ENCODE measurements at places on chromosomes 1 and 21.

DNA sequence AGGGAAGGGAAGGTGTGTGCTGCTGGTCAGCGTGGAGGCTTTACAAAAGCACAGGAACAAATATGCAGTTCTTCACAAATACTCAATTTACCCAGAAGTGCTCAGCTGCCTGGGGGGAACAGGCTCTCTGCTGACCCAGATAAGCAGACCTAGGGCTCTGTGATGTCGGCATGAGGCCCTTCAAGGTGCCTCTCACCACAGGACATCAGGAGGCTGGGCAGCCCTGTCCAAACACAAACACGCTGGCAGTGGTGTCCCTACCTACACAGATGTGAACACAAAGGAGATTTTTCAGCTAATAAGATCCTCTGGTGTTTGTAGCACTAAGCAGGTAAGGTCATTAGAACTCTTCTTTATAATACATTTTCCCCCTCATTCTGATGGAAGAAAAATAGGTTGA, 243.0 kb upstream of the PROX1 start:
- no peak for DNase-seq

DNA sequence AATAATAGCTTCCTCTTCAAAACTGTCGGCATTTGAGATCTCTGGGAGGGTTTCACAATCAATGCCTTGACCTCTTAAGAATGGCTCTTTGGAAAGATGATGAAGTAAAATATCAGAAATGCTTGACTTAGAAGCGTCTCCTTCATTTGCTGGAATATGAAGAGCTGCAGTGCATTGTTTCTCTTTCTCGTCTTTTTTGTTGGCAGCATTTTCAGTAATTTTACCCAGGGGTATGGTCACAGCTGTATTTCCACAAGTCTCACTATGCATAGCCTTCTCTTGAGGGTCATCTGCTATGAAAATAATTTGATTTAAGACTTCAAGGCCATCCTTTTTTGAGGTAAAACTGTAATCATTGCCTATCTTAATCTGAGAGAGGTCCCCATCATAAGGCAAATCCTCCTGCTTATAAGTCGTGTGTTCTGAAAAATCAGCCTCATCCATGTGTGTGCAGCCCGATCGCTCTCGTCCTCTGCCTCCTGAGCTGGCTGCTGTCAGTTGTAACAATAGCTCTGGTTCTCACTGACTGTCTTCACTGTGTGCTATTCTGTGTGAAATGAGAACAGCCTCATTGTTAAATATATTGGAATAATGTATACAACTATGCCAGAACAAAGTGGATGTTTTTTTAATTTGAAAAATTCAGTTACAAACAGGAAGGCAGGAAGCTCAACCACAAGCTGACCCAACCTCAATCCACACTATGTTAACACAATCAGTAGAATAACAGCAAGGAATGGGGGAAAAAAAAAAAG, 4.5 kb downstream of the AKNAD1 start:
- DNase-seq, result no peak

DNA sequence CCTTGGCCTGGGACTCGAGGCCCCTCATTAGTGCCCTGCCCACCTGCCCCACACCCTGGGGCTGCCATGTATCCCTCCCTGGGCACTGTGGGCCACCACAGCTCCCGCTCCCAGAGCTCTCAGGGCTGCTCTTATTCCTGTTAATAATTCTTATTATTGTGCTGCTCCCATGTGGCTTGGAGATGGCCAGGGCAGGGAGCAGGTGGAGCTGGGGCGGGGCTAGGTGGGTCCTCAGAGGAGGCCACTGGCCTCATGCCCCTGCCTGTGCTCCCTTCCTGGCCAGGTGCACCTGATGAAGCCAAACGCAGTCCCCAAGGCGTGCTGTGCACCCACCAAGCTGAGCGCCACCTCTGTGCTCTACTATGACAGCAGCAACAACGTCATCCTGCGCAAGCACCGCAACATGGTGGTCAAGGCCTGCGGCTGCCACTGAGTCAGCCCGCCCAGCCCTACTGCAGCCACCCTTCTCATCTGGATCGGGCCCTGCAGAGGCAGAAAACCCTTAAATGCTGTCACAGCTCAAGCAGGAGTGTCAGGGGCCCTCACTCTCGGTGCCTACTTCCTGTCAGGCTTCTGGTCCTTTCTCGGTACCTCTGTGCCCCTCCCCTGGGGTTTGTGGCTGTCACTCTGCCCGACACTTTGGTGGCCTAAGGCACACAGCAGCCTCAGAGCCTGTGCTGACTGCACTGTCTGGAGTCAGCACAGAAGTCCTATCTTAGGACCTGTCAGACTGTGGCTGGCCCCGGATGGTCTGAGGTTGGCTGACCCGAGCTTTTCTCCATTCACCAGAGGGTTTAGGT, 34.1 kb downstream of the BMP8A start:
- no peak for DNase-seq

DNA sequence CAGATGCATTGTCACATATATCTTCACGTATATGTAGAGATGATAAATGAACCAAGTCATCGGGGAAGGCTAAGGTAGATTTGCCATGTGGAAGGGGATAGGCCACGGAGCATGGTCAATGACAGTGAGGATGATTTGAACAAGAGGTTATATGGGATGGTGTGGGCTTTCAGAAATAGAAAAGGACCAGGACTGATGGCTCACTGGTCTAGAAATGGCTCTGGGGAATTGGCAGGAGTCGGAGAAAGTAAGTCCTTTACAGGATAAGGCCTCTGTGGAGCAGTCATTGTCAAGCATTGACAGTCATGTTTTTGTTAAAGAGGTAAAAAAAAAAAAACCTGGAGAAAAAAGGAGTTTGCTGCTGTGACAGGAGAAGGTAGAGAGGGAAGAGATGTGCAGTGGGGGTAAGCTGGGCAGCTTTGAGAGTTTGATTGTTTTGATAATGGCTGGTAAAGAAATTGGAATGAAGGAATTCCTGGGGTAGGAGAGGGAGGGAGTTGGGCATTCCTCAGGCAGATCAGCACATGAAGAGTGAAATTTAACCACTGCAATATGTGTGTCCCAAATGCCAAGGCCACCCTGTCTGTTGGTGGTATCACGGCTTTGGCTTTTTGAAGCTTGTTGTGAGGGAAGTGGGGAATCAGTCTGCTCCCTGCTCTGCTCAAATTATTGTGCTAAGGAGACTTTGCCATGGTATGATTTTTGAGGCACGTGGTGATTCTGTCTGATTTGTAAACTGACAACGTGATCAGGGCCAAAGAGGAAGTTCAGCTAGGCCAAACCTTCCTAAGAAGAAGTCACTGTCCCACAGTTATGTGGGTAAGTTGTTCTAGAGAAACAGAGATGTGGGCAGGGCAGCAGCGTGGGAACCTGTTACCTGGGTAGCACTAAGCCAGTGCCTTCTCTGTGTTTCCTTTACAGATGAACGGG, 26.0 kb downstream of the MACF1 start:
- DNase-seq, result no peak

- DNase-seq, result no peak
These were observed 335.9 kb downstream of the RGS7 start for GRCh38 chr1:241020851-241021697.

GRCh38 chr1:187987236-187987776, 1158.6 kb downstream of the PLA2G4A start:
- no peak for DNase-seq

GRCh38 chr1:46474570-46474969, 15.1 kb upstream of the DMBX1 start:
- DNase-seq, result no peak

GRCh38 chr1:109658533-109659042, 2.7 kb downstream of the GSTM4 start:
- DNase-seq, result no peak

- no peak for DNase-seq
These were observed 49.9 kb downstream of the ERICH3 start for GRCh38 chr1:74623716-74624115.

GRCh38 chr1:97996880-97997279, 76.0 kb upstream of the DPYD start:
- DNase-seq, result no peak

DNA sequence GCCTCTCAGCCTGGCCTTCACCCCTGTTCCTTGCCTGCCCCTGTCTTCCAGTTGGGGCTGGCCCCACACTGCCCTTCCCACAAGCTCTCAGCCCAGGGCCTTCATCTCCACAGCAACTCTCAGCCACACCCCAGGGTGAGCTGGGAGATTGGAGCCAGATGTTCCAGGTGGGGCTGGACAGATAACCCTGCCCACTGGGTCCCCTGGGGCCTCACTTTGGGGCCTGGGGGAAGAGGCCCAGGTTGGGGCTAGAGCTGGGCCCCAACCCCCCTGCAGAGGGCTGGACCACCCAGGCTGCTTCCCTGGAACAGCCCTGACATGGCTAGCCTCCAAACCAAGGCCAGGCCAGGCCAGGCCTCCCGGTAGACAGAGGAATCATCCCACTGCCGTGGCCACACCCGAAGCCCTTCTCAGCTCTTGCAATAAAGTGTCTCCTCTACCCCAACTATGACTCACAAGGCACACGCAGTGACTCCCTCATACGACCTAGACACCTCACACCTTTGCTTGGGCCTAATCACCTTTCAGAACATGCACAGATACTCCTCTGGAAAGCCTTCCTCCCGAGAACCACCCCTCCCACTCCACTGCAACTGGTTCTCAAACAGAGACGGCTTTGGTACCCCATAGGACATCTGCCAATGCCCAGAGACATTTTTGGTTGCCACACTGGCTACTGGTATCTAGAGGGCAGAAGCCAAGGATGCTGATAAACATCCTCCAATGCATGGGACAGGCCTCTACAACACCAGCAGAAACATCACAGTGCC, 22.2 kb downstream of the SLC2A1 start:
- DNase-seq, result no peak

GRCh38 chr1:200029035-200029821, 1.7 kb downstream of the NR5A2 start:
- no peak for DNase-seq

- DNase-seq, result no peak
These were observed 14.8 kb downstream of the IBA57 start for GRCh38 chr1:228180271-228180958.

DNA sequence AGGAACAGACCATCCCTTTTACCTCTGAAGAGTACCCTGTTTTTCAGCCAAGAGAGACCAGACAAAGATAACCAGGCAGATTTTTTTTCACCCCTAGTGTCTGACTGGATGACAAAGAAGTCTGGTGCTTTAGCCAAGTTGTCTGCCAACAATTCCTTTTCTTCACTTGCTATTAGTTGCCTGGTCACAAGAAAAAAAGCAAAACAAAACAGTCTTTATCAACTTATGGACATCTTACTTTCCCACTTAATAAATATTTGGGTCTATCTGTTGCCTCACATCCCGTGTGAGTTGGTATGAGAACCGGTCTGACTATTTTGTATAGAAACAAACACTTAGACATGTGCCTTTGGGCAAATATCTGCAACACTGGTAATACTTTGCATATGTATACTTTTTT, 662.9 kb downstream of the PLPP3 start:
- DNase-seq, result no peak

- no peak for DNase-seq
These were observed 26.2 kb downstream of the DMAP1 start for GRCh38 chr1:44239331-44239960.

DNA sequence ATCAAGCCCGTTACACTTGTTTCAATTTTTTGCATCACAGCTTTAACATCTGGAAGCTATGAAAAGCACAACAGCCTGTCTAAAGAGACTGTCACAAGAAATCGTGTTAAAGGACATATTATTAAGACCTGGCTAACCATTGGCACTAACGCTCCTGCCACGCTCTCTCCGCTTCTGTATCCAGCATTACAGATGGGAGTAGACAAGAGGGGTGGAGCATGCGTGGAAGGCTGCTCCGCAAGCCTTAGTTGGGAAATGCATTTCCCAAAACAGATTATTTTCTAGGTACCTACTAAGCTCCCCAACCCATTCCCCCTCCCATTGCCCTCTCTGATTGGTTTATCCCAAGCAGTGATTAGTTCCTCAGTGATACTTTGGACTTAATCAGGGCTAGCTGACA, 72.4 kb downstream of the NTNG1 start:
- DNase-seq, result no peak

DNA sequence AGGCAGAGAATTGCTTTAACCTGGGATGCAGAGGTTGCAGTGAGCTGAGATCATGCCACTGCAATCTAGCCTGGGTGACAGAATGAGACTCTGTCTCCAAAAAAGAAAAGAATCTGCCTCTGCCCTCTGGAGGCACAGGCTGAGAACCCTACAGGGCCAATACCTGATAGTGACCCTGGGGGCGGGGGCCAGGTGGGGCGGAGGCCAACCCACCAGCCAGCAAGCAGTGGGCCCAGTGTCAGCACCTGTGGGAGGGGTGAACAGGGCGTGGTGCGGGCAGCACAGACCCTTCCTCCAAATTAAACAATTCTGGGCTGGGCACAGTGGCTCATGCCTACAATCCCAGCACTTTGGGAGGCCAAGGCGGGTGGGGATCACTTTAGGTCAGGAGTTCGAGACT, 19.0 kb upstream of the PLEKHG5 start:
- DNase-seq, result no peak

DNA sequence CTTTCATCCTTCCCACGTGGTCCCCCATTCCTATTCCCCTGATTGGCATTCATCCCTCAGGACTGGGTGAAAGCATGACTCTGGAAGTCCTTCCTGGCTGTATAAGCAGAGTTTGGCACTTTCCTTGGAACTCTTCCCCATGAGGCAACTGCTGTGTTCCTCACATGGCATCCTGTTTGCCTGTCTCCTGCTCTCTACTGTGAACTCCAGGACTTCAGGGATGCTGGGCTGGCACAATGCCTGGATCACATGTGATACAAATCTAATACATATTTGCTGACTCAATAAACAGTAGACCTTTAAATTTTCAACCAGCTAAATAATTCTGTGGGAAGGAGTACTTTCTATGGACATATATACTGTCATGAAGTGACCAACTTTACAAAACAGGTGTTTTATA, 46.8 kb upstream of the EDEM3 start:
- DNase-seq, result no peak

GRCh38 chr1:75341537-75341936, 207.3 kb downstream of the LHX8 start:
- no peak for DNase-seq

- no peak for DNase-seq
These were observed 4.6 kb downstream of the VSIG8 start for GRCh38 chr1:159857889-159858288.

GRCh38 chr1:221840511-221841243, 98.8 kb upstream of the DUSP10 start:
- no peak for DNase-seq

DNA sequence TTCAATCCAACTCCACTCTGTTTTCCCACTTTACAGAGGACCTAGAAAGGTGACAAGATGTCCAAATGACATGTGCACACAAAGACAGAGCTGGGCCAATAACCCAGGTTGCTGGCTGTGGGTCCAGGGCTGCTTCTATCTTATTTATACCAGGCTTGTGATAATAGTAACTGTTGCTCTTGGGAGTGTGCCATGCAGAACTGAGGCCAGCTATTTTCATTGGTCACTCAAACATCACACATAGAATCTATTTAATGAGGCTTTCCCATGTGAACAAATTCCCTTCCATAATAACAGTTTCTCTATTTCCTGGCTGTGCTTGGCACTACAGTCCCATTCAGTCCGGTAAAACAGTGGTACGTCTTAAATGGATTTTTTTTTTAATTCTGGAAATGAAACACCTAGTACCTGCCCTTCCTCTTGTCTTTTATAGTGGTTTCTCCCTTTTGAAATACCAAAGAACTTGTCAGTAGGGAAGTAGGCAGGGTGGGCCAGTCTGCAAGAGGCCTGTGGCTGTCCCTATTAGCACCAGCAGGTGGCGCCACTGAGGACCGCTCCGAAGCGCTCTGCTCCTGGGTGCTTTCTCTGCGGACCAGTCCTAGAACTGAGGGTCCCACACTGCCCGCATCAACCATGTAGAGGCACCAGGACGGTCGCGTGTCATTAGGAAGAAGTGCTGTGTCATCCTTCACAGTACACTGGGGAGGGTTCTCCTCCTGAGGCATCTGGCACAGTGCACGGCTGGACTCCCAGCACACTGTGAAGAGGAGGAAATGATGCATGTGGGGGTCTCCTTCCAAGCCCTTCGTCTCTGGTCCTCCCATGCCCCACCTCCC, 52.1 kb downstream of the GPR161 start:
- DNase-seq, result peak; percentile 40

All from activated T-helper 1 cell treated with anti-CD3 and anti-CD28 coated beads, Interleukin-2, amount 50 U/mL, for 16 hours (primary cell).